Diencephalon (tissue), 1 donor: ENCODE measurements at places on chromosomes 2 and 18. TPM values are rescaled to one million over a fixed set of nuclear protein-coding genes. Genes with fewer than 3 reads are reported as not detected.

Gene KCNG3
- 2.8 TPM for total RNA-seq

Gene ANKRD53
- 0.92 TPM for total RNA-seq

Gene METAP1D
- total RNA-seq, result 8.8 TPM

Gene ABHD1
- 0.46 TPM for total RNA-seq

Gene KLHL30
- not detected for total RNA-seq

Gene MYL1
- total RNA-seq, result not detected

Gene ANKMY1
- total RNA-seq, result 15.5 TPM

Gene ABCG8
- total RNA-seq, result 1.2 TPM

Gene ALK
- total RNA-seq, result 21.0 TPM

Gene BMPR2
- total RNA-seq, result 97.6 TPM

Gene PTPRN
- total RNA-seq, result 66.9 TPM

Gene MC2R
- total RNA-seq, result not detected

Gene NCKAP1
- 217 TPM for total RNA-seq

Gene HOXD13
- not detected for total RNA-seq

Gene TCF23
- not detected for total RNA-seq

Gene TTN
- 2.3 TPM for total RNA-seq

Gene NEU2
- not detected for total RNA-seq

Gene GDF7
- 0.23 TPM for total RNA-seq

Gene RGPD3
- total RNA-seq, result 1.2 TPM

Gene GALR1
- 7.8 TPM for total RNA-seq

Gene LCT
- not detected for total RNA-seq

Gene INHBB
- total RNA-seq, result 11.3 TPM

Gene SETBP1
- total RNA-seq, result 42.0 TPM

Gene NEMP2
- total RNA-seq, result 2.3 TPM

Gene DNAJC5G
- total RNA-seq, result 0.23 TPM

Gene SERPINB2
- 0.23 TPM for total RNA-seq

Gene SIX3
- 7.4 TPM for total RNA-seq

Gene ALLC
- not detected for total RNA-seq

Gene LIMS2
- total RNA-seq, result 4.4 TPM

Gene ANTXR1
- 24.7 TPM for total RNA-seq

Gene RAPGEF4
- 60.7 TPM for total RNA-seq

Gene UGT1A10
- total RNA-seq, result not detected

Gene BMP10
- not detected for total RNA-seq

Gene TMEM18
- 30.9 TPM for total RNA-seq

Gene CSRNP3
- 255 TPM for total RNA-seq

Gene TNS1
- 12.7 TPM for total RNA-seq

Gene ZNF804A
- 16.8 TPM for total RNA-seq
